ENCODE measurements at places on chromosomes 1 and 21. TPM values are rescaled to one million over a fixed set of nuclear protein-coding genes. Genes with fewer than 3 reads are reported as not detected.

DNA sequence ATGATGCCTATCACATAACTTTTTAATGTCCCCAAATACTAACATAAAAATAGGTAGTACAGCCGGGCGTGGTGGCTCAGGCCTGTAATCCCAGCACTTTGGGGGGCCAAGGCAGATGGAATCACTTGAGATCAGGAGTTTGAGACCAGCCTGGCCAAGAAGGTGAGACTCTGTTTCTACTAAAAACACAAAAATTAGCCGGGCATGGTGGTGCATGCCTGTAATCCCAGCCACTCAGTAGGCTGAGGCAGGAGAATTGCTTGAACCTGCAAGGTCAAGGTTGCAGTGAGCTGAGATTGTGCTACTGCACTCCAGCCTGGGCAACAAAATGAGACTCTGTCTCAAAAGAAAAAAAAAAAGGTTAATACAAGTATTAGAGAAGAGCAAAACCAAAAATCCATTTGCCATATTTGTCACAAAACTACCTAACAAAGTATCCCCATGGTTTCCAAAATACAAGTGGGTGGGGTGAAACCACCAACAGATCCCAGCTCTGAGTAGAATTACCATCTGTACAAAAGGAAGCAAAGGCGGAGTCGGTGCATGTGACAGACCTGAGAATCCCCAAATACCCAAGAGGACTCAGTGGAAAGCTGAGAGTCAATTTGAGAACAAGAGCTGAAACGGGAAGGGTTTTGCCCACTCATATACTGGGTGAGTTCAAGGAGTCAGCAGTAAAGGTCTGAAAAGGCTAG lies 113.2 kb downstream of the TOMM20 start:
- DNase-seq = peak; percentile 26

The FAM177B gene
- 0.44 TPM for total RNA-seq

DNA sequence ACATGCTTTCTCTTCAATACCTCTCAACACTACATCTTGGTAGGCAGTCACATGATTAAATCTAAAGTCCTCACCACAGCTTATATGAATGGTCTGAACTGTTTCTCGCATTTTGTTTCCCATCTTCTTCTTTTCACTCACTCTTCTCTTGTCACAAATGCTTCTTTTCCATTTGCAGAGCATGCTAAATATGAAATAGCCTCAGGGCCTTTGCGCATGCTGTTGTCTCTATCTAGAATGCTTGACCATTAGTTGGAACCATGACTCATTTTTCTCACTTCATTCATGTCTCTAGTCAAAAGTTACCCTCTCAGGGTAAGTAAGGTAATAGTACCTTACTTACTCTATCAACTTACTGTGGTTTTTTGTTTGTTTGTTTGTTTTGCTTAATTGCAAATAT lies 239.7 kb downstream of the PTPRC start:
- DNase-seq = no peak

- DNase-seq = no peak
Measured at GRCh38 chr1:116003823-116004222, 27.5 kb downstream of the SLC22A15 start.

DNA sequence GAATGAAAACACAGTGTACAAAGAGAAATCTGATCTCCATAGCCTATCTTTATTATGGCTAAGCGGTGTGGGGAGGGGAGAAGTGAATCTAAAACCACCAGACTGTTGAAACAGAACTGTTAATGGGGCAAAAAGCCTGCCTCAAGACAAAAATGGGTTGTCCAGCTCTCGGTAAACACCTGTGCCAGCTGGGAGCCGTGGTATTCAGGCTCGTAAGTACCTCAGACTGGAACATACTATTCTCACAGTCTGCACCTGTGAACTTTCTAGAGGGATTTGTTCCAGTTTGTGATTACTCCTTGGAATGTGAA lies 42.7 kb upstream of the ATP1A1 start:
- DNase-seq = no peak

The OR6K3 gene
- not detected for total RNA-seq

- DNase-seq = no peak
Measured at GRCh38 chr1:218182455-218182854, 102.6 kb upstream of the RRP15 start.

DNA sequence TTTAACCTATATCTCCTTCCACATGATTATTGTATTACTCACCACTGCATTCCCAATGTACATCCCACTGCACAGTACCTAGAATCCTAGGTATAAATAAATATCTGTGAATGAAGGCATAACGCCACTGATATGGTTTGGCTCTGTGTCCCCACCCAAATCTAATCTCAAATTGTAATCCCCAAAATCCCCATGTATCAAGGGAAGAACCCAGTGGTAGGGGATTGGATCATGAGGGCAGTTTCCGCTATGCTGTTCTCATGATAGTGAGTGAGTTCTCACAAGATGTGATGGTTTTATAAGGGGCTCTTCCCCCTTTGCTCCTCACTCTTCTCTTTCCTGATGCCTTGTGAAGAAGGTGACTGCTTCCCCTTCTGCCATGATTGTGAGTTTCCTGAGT lies 599.0 kb upstream of the ADGRL2 start:
- DNase-seq = no peak

DNA sequence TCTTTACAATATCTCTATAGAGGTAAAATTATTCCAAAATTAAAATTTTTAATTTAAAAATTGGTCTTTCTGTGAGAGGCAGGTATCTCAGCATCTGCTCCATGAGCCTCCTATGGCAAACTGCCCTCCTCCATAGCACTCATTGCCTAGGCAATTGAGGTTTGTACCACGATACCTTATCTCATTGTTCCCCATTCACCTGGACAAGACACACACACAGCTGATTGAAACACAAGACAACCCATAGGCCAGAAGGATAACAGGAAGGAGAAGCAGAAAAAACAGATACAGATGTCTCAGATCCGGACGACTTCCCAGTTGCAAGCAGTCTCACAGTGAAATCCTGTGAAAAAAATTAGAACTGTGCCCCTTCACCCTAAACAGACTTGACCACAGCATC lies 24.3 kb downstream of the RHBDL2 start:
- DNase-seq = no peak

GRCh38 chr1:246293366-246294121 lies 213.5 kb downstream of the SMYD3 start:
- no peak for DNase-seq

GRCh38 chr1:237293804-237294203 lies 251.8 kb downstream of the RYR2 start:
- no peak for DNase-seq

GRCh38 chr1:66552287-66552686 lies 18.3 kb downstream of the SGIP1 start:
- no peak for DNase-seq

- no peak for DNase-seq
Measured at GRCh38 chr1:6969106-6969505, 183.9 kb downstream of the CAMTA1 start.

The CD53 gene
- 20.9 TPM for total RNA-seq

GRCh38 chr1:25784575-25785051 lies 15.4 kb upstream of the SELENON start:
- DNase-seq = no peak

DNA sequence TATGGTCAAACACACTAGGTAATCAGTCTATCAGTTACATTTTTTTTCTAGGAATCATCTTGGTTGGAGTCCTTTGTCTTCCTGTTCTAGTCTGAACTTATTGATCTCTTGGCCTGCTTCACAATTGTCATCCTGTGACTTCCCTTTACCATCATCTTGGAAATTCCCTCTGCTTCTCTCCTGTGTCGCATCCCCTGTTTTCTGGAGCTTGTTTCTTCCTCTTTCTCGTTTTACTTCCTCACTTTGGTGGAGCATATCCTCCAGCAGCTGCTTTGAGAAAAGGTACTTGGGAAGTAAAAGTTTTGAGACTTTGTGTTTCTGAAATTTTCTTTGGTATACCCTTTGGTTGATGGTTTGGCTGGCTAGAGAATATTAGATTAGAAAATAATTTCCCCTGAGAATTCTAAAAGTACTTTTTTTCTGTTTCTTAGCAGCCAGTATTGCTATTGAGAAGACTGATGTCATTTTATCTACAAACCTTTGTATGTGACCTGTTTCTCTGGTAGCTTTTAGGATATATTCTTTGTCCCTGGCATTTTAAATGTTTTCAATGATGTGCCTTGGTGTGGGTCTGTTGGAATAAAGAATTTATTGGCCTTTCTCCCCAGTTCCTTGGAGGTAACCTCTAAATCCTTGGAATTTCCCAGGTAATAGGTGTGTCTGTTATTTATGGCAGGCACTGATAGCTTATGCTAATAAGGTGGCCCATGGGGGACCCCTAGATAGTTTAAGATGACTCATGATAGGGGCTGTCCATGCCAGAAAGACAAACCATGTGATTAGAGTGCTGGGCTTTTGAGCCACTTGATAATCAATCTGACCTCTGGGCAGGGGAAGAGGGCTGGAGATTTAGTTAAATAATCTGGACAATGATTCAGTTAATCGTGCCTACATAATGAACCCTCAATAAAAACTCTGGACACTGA lies 6.1 kb upstream of the MYCL start:
- DNase-seq = no peak

DNA sequence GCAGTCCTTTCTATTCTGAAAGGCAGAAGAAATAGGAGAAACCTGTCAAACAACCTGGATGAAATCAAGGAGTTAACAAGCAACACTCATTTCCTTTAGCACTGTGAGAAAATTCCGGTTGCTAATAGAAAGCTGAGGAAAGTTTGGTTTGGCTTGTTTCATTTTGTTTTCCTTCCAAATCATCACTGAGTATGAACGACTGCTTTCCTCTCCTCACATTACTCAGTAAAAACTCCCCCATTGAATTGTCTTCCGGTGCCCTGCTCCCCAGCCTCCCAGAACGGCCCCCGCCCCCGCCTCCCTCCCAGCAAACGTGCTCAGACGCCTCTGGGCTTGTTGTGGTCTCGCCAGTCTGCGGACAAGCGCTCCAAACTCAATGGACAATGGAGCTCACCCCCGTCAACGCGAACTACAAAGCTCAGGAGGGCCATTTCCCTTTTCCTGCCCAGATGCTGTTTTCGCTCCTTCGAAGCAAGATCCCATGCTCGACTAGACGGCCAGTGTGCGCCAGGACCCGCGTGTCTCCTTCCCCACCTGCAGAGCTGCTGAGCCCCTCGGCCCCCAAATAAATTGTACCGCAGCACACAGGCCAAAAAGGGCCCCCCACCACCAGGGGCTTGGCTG lies 747 bp downstream of the STX6 start:
- peak; percentile 70 for DNase-seq

The OLIG2 gene
- total RNA-seq = not detected

DNA sequence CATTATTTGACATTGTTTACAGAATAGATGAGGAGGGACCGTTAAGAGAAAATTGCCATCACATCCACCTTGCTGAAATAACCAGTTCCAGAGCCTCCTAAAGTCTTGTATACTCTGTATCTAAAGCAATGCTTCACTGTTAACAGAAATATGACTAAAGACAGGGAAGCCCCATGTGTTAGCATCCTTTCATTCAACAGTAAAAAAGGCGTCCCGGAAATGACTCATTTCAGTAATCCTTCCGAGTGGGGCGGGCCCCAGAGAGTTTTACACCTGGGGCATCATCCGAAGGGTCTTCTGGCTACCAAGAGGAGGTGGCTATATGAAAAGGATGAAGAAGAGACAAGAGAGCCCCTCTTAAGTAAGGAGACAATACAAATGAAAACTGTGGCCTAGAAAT lies 227.2 kb downstream of the SLC45A1 start:
- DNase-seq = no peak

The TMEM81 gene
- 1.5 TPM for total RNA-seq

DNA sequence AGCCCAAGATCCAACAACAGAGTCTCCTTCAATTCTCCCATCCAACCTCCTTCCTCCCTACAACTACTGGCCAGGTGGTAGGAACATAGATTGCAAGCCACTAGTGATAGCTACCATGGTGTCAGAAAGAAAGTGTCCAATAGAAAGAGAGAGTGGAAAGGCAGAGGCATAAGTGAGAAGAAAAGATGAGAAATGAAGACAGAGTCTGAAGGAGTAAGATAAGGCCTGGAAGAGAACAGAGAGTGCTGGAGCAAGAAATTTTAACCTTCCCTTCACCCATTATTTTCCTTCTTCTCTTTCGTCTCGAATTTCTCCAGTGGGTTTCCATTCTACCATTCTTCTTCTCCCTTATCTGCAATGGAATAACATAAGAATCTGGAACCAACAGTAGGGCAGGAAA lies 57.9 kb downstream of the CDC42BPA start:
- DNase-seq = no peak

DNA sequence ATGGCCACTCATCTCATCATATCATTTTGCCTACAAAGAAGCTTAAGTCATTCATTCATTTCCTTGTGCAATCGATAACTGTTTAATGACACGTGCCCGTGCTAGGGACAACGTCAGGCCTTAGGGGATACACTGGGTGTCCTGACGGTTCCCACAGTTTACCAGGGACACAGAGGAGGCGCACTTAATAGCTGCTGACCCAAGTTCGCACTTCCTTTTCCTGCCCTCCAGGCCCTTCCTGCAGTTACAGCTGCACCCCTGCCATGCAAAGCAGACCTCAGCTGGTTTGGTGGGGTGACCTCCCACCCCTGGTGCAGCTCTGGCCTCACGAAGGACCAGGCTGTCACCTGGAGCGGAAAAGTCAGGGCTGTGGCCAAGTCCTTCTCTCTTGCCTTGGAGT lies 4.2 kb downstream of the SPATA21 start:
- no peak for DNase-seq

- no peak for DNase-seq
Measured at GRCh38 chr1:91499904-91500755, 521 bp upstream of the CDC7 start.

The LRRN2 gene
- 2.1 TPM for total RNA-seq

GRCh38 chr1:10728595-10729410 lies 67.6 kb downstream of the CASZ1 start:
- no peak for DNase-seq

GRCh38 chr1:21667348-21668231 lies 1.6 kb downstream of the RAP1GAP start:
- DNase-seq = no peak

GRCh38 chr1:224377676-224378006 lies 21.0 kb downstream of the CNIH4 start:
- no peak for DNase-seq

The DNAJC11 gene
- total RNA-seq = 65.3 TPM
